ENCODE measurements at places on chromosomes 7 and 10. TPM values are rescaled to one million over a fixed set of nuclear protein-coding genes. Genes with fewer than 3 reads are reported as not detected.

The C10orf53 gene
- total RNA-seq, result not detected

The GNAT3 gene
- not detected for total RNA-seq

The PAX4 gene
- total RNA-seq, result not detected

The SORCS1 gene
- total RNA-seq, result 7.1 TPM

The SEMA3D gene
- total RNA-seq, result 1.2 TPM

- DNase-seq, result no peak
These were observed 38.1 kb downstream of the TMEM130 start for GRCh38 chr7:98831641-98832221.

GRCh38 chr10:95539560-95540284 is 21.4 kb downstream of the SORBS1 start:
- DNase-seq, result no peak

DNA sequence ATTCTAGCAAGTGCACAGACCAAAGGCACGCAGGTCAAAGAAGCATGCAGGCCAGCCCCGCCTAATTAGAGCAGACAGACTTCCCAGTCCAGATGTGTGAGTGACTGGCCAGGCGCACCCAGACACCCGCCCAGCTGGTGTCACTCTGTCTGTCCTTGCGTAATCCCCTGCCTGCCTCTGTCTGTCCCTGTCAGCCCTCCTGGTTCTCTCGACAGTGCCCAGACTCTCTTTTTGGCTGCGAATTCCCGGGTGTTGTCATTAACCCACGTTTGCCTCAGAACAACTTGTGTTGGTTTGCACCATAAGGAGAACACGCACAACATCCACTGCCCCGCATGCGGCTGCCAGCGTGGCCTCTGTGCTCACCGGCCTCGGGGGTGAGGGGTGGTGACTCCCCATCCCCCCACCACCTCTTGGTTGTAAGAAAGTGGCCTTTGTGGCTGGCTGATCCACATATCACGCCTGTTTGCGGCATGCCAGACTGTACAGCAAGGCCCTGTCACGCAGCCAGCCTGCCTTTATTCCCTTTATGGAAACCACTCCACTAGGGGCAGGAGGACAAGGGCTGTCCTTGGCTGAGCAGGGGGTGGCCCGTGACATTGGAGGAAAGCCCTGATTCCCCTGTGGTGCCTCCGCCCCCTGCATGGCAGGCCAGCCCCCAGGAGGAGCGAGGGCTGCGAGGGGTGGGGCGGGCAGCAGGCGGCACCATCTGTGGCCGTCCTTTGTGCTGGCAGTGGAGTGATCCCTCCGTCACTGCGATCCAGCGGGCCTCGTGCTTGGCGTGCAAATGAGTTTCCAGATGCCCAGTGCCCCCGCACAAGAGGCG is 72.8 kb upstream of the PPIF start:
- peak; percentile 96 for DNase-seq

GRCh38 chr7:149766135-149766675 is 7.2 kb downstream of the ZNF467 start:
- DNase-seq, result no peak

- DNase-seq, result peak; percentile 97
These were observed 1.5 kb downstream of the LZTS2 start for GRCh38 chr10:101000915-101001658.

DNA sequence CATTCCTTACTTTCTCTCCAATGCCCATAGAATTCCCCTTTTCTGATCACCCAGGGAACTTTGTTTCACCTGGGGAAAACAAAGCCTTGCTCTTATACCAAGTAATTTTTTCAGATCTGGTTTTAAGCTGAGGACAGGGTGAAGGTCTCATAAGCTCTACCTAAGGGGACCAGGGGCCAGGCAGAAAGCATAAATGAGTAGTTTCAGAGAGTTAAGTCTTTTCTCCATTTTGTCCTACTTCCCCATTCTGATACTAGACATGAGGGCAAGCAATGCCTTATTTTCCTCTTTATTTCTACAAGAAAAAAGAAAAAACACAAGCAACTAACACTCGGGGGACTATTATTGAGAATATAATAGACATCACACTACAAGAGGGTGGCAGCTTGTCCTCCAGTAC is 2.9 kb downstream of the AKR1D1 start:
- DNase-seq, result no peak

DNA sequence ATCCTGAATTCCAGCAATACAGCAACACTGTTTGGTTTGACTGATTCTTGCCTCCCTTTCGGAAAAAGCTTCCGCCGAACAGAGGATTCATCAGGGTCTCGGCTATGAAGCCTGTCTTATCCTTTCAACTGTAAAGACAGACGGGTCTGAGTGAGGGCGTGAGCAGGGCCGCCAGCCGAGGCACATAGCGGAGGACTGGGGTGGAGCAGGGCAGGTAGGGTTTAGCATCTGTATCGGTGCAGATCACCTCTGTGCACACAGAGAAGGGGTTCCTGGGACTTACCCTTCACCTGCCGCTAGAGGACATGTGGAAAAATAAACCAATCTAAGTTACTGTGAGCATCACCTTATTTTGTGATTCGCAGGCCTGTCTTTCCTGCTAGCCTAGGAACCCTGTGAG is 656.9 kb upstream of the FOXK1 start:
- no peak for DNase-seq

DNA sequence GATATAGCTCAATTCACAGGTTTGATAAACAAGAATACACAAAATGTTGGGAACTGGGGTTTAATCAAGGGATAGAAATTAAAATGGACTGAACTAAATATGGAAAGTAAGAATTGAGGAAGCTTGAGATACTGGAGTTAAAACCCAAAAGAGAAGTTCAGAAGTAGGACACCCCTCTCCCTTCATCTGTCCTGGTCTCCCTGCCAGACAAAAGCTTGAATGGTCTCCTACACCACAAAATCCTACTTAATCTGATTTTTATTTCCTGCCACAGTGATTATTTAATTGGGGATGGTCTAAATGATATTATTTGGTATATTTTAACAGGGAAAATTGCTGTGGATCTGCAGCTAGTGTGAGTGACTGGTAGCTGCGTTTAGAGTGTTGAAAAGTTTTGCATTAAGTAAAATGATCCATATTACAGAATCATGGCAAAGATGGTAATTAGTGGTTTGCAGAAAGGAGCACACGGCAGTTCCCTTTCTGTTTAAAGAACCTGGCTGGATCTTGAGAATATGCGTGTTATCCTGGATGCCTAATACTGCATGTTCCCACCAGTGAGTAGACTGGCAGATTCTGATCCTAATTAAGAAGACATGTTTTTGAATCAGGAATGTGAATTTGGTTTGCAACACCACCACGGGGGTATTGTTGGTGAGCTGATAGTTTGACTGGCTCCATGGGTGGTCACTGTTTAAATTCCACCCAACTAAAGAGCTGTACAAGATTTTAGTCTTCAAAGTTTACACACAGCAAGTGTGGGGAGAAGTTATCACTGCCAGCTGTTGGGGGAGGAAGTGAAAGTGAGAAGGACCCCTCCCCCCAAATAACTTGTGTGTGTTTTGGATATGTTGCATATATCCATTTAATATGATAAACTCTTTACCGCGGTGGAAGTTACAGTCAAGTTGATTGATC is 5.5 kb downstream of the RBM20 start:
- DNase-seq, result peak; percentile 42

- DNase-seq, result no peak
These were observed at the start of gene GNAI1 for GRCh38 chr7:80134536-80135308. GNAI1 (plus strand) TSS chr7:80134831; CDS start chr7:80135161, 330 bp downstream.

GRCh38 chr10:124217906-124218804 is 124.8 kb upstream of the CHST15 start:
- no peak for DNase-seq

DNA sequence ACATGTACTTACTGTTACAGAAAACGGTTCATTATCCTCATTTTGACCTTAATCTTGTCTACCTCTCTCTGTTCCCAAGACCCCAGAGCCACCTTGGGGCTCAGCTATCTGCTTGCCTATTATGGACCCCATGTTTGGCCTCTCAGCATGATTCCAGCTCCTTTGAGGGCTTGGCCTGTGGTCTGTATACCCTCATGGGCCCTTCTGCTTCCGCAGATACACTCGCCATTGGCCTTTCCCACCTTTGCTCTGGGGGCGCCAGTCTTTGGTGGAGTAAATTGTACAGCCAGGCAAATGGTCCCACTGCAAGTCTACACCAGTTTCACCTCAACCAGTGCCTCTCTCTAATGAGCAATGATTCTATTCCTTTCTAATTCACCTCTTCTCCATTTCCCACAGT is 109.2 kb upstream of the ZNF746 start:
- no peak for DNase-seq

DNA sequence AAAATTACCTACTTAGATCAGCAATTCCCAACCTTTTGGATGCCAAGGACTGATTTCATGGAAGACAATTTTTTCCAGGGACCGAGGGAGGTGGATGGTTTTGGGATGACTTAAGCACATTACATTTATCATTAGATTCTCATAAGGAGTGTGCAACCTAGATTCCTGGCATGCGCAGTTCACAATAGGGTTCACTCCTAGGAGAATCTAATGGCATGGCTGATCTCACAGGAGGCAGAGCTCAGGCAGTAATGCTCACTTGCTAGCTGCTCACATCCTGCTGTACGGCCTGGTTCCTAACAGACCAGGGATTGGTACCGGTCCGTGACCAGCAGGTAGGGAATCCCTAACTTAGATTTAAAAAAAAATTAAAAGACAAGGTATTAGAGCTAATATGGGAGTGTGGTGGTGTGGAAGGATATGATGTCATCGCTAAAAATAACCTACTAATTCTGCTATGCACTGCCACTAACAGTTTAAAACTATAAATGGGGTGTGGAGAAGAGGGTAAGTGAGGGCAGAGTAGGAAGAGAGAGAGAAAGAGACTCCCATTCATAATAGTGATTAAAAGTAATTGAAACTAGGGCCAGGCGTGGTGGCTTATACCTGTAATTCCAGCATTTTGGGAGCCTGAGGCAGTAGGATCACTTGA is 282.7 kb downstream of the BAMBI start:
- peak; percentile 7 for DNase-seq

GRCh38 chr7:887488-887820 is 11.1 kb downstream of the GET4 start:
- no peak for DNase-seq

DNA sequence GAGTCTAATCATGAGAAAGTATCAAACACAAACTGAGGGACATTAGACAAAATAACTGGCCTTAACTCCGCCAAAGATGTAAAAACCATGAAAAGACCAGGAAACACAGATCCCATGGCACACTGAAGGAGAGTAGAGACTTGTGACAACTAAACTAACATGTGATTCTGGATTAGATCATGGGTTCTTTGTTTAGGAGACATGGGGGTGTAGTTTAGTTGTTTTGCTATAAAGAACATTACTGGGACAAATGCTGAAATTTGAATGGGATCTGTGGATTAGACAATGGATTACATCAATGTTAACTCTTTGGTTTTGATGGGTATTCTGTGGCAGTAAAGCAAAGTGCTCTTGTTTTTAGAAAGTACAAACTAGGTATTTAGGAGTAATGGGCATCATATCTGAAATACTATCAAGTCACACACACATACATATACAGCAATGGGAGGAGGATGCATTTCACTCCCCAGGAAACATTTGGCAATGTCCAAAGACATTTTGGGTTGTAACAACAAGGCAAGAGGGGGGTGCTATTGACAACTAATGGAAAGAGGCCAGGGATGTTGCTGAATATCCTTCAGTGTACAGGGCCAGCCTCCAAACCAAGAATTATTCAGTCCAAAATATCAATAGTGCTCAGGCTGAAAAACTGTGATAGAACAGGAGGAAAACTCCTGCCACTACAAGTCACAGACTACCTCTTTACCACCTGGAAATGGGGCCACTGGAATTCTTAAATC is 32.4 kb downstream of the WAPL start:
- no peak for DNase-seq

Measured in esophagus muscularis mucosa (tissue), 4 donors.